Stimulated activated CD8-positive, alpha-beta memory T cell treated with anti-CD3 and anti-CD28 coated beads, Interleukin-15, amount 100 ng/mL, for 4 hours (primary cell): ENCODE measurements at places on chromosomes 13 and 19.

- DNase-seq: no peak
Observed at GRCh38 chr19:24048261-24048660, 38.7 kb upstream of the ZNF254 start.

DNA sequence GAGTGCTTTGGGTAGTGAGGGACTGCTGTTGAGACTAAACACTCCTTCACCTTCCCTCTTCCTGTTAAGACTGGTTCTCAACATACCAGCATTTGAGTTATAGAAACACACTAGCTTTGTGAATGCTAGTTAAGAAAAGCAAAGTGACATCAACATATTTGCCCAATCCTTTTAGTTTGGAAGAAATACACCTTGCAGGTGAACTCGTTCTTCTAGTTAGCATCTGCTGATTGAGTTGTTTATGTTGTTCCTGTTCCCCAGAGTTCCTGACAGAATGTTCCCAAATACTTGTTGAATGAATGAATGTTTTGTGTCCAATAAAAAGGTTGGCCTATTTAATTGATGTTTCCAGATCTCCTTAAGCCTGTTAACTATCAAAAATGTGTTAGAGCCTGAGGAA lies 7.1 kb downstream of the LMO7 start:
- DNase-seq: no peak

DNA sequence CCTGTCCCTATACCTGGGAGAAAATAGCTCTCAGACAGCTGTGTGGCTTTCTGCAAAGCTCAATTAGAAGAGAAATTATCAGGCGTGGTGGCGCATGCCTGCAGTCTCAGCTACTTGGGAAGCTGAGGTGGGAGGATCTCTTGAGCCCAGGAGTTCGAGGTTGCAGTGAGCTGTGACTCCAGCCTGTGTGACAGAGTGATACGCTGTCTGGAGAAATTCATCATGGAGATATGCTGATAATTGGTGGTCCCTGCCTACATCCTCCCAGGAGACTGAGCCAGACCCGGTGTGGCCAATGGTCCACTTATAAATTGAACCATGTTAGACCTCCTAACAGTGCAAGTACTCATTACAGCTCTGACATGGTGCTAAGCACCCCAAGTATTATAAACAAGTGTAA lies 58.7 kb upstream of the ZNF599 start:
- no peak for DNase-seq

DNA sequence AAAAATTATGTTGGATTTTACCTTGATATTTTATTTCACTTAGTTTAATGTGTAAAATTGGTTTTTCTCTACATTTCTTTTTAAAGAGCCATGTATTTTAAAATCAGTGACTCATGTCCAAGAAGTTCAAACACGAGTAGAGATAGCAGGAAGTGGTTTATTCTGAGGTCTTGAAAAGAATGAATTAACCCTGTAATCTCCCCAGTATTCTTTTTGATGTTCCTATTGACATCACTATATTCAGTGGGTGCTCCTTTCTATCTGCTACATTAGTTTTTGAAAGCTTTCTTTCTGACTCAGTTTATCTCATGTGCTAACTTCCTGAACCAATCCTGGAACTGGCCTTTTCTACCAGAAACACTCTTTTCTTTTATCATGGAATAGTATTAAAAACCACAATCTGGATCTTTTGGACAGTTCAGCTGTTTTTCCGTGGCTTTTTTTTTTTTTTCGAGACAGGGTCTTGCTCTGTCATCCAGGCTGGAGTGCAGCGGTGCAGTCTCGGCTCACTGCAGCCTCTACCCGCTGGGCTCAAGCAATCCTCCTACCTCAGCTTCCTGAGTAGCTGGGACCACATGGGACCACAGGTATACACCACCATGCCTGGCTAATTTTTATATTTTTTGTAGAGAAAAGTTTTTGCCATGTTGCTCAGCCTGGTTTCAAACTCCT lies 114.9 kb downstream of the PCCA start:
- DNase-seq: no peak

- no peak for DNase-seq
Observed at GRCh38 chr13:113106711-113107351, 1.2 kb downstream of the F7 start.

DNA sequence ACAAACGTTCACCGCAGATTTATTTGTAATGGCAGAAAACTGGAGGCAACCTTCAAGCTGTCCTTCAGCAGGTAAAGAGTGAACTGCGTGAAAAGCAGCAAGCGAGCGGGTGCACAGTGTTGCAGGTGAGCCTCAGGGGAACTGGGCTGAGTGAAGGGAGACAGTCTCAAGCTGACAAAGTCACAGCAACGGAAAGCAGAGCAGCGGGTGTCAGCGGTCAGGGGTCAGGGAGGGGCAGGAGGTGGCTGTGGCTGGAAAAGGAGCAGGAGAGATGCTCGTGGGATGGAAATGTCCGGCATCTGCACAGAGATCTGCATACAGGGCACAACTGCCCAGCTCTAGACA lies 8.5 kb upstream of the RASA3 start:
- DNase-seq: no peak

GRCh38 chr19:29941828-29942403 lies at the start of gene URI1:
Gene URI1 (plus strand): TSS chr19:29942239. CDS start chr19:29942548, 309 bp downstream.
- peak; percentile 85 for DNase-seq

DNA sequence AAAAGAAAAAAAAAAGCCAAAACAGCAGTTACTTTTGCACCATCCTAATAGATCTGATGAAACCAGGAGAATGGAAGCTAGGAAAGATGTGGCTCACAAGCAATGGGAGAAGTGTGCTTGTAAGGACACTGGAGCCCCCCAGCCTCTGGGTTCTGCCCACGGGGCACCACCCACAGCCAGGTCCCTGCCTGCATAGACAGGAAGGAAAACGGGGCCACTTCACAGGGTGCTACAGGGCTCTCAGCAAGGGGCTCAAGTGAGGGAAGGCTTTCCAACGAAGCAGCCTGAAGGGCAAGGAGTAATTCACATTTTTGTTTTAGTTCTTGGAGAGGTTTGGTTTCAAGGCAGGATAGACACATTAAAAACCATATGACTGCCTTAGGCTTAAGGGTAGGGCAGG lies 42.7 kb downstream of the BRD4 start:
- no peak for DNase-seq

DNA sequence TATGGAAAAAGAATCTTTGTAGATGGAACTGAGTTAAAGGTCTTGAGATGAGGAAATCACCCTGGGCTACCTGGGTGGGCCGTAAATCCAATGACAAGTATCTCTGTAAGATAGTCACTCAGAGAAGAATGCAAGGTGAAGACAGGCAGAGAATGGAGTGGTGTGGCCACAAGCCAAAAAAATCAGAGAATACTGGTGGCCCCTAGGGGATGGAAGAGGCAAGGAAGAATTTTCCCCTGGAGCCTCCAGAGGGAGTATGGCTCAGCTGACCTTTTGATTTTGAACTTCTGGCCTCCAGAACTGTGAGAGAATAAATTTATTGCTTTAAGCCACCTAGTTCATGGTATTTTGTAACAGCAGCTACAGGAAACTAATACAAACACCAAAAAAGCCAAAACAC lies 32.7 kb upstream of the CSNK1A1L start:
- no peak for DNase-seq

- no peak for DNase-seq
Observed at GRCh38 chr13:43994999-43995859, 115.5 kb downstream of the LACC1 start.

DNA sequence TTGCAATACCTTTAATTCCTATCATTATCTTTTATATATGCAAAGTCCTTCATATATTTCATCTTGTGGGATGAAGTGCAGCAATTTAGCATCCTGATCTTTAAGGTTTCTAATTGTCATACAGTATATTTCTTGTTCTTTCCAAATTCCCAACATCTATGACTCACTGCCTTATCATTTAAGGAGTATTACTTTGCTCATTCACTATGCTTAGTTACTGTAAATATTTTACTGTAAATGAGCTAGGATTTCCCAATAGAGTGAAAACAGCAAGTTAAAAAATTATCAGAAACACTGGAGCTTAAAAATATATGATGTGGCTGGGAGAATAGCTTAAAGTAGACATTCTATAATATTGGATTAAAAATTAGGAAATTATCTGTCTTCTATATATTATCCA lies 69.9 kb downstream of the SLITRK6 start:
- no peak for DNase-seq

- DNase-seq: peak; percentile 77
Observed at GRCh38 chr19:1241417-1242095, at the start of gene ATP5F1D. Gene ATP5F1D (plus strand): TSS chr19:1241751. CDS start chr19:1241851, 100 bp downstream.

DNA sequence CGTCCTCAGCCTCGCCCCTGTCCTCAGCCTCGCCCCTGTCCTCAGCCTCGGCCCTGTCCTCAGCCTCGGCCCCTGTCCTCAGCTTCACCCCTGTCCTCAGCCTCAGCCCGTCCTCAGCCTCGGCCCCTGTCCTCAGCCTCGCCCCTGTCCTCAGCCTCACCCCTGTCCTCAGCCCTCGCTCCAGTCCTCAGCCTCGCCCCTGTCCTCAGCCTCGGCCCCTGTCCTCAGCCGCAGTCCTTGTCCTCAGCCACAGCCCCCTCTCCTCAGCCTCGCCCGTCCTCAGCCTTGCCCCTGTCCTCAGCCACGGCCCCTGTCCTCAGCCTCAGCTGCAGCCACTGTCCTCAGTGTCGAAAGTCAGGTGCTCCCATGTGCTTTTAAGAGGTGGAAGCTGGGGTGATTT lies 10.5 kb downstream of the C13orf46 start:
- no peak for DNase-seq

DNA sequence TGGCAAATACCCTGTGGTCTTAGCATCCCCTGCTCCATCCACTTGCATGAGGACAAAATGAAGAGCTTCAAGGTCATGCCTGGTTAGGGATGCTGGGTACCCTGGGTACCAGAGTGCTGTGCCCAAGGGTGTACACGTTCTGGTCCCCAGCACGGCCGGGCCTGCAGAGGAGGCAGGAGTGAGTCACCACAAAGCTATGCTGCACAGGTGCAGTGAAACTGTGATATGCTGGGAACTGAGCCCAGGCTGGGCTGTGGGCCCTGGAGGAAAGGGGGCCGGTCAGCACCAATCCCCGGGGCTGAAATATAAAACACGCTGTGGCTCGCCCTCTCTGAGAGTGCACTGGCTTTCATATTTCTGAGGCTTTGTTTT lies 95.1 kb downstream of the TSHZ3 start:
- DNase-seq: no peak

- DNase-seq: no peak
Observed at GRCh38 chr19:29685326-29685725, 20.1 kb downstream of the PLEKHF1 start.

- DNase-seq: no peak
Observed at GRCh38 chr19:43779820-43780219, 953 bp downstream of the KCNN4 start.

GRCh38 chr13:106246242-106246641 lies 289.2 kb downstream of the EFNB2 start:
- no peak for DNase-seq

- DNase-seq: no peak
Observed at GRCh38 chr19:38900743-38901190, 998 bp downstream of the NFKBIB start.

DNA sequence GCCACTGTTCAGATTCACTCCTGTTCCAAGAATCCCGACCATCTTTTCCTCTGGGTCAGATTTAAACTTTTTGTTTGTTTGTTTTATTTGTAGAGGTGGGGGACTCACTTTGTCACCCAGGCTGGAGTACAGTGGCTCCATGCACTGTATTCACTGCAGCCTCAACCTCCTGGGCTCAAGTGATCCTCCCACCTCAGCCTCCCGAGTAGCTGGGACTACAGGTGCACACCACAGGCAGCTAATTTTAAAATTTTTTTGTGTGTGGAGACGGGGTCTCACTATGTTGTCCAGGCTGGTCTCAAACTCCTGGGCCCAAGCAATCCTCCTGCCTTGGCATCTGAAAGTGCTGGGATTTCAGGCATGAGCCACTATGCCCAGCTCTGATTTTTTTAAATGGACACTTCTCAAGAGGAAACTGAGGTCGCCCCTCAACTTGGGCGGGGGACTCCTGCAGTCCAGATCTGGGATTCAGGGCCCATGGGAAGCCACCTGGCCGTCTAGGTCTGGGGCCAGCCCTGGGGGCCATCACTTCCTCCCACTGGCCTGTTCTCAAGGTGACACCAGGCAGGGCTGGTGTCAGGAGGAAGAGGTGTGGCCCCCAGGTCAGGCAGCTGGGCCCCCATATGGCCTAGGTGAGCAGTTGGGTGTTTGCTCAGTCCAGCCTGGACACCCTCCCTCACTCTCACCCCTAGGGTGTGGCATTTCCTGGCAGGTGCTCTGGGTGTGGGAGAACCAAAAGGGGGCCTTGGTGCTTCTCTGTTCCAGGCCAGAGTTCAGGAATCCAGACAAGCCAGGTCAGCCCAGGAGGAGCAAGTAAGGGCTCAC lies 1.3 kb downstream of the B3GNT3 start:
- DNase-seq: no peak

DNA sequence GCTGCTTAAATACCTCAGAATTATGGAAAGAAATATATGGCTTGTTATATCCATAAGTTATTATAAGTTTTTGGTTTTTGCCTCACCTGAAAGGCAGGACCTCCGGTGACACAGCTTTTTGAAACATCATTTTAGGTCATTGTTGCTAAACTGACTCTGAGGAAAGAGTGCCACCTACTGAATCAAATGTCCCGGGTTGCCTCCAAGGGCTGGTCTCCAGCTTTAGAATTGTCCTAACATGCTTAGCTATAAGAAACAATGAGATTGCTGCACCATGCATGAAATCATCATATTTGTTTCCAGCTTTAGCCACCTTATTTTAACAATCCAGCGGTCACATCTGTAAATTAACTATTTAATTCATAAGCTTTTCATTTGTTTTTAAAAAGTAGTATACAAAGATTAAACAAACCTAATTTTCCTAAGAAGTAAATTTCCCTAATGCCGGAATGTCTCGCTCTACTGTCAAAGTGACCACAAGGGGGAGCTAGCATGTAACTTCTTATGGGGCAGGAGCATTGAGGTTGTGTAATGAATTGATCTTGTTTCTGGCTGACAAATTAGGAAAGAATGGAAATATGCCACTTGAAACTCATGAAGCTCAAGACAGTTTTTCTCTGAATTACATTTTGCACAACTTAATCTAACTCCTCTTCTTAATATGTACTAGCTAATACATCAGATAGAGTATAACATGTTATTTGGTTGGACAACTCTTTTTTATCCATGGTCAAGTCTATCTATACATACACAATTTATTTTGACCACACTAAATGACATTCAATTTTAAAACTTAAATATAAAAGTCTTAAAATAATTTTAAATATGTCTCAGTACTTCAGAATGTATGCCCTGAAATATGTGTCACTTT lies 6.7 kb upstream of the PCDH17 start:
- DNase-seq: no peak
